ENCODE measurements at places on chromosomes 2 and 18.

GRCh38 chr2:195642027-195642678 lies 14.9 kb upstream of the SLC39A10 start:
- DNase-seq, result no peak

DNA sequence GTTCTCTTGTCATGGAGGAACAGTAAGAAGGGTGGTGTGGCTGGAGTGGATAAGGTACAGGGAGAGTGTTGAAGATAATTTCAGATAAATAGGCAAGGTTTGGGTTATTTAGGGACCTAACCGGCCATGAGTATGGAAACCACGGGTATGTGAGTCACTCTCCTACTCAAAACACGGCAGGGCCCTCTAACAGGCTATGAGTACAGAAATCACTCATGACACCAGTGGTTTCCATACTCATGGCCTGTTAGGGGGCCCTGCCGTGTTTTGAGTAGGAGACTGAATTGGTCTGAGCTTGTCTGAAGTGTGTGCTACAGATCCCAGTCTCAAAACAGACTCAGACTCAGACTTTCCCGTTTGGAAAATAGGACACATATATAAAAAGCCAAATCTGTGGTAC lies 428.4 kb upstream of the HNMT start:
- DNase-seq, result no peak

DNA sequence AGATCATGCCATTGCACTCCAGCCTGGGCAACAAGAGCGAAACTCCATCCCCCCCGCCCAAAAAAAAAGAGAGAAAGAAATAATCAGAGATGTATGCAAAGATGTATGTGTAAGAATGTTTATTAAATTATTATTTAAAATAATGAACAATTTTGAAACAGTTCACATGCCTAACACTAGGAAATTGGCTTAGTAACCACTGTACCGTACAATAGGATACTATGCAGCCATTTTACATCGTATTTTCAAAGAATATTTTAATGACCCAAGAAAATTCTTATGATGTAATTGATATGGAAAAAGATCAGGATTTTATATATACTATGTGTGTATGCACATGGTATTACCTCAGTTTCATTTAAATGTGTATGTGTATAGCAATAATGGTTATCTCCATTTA lies 190.5 kb downstream of the ZFP36L2 start:
- no peak for DNase-seq

- no peak for DNase-seq
Measured at GRCh38 chr2:231028889-231029288, 8.4 kb upstream of the C2orf72 start.

DNA sequence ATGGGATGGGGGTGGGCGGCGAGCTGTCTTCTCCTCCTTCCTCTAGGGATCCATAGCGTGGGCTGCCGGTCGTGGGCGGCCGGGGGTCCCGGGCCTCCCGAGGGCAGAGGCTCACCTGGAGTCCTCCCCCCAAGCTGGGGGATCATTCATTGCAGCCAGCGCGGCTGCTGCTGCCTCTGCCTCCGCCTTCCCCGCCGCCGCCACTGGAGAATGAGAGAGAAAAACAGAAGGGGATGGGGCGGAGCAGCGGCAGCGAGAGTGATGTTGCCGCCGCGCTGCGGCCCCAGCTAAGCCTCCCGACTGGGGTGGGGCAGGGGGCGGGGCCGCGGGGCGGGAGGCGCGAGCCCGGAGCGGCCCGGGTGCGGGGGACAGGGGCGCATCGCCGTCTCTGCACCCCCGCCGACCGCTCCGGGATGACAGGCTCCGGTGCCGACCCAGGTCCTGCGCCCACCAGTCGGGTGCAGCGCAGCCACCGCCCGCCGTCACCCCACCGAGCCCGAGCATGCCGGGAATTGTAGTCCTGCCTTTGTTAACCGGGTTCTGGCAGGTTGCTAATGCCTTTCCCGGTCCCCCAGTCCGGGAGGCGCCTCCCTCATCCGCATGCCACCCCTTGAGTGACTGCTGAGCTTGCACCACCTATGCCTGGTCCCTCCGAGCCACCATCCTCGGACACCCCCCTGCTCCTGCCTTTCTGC lies at the start of gene KIF3C:
Gene KIF3C, minus strand, starts transcription at position 225 of the 695 bp plus-strand sequence. CDS start 580 bp downstream, outside the sequence.
- DNase-seq, result peak; percentile 83

GRCh38 chr2:229089776-229090175 lies 181.3 kb downstream of the PID1 start:
- DNase-seq, result no peak

GRCh38 chr18:7766817-7767216 lies 199.7 kb downstream of the PTPRM start:
- no peak for DNase-seq

DNA sequence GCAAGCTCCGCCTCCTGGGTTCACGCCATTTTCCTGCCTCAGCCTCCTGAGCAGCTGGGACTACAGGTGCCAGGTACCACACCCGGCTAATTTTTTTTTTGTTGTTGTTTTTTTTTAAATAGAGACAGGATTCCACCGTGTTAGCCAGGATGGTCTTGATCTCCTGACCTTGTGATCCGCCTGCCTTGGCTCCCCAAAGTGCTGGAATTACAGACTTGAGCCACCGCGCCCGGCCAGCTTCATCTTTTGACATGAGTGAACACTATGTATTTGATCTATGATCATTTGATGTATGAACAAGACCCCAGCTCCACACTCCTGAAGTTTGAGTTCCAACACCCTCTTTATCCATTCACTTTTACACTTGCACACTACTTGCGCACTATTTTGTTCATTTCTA lies 43.4 kb upstream of the LPIN2 start:
- no peak for DNase-seq

- no peak for DNase-seq
Measured at GRCh38 chr18:55264108-55264507, 304.8 kb upstream of the CCDC68 start.

DNA sequence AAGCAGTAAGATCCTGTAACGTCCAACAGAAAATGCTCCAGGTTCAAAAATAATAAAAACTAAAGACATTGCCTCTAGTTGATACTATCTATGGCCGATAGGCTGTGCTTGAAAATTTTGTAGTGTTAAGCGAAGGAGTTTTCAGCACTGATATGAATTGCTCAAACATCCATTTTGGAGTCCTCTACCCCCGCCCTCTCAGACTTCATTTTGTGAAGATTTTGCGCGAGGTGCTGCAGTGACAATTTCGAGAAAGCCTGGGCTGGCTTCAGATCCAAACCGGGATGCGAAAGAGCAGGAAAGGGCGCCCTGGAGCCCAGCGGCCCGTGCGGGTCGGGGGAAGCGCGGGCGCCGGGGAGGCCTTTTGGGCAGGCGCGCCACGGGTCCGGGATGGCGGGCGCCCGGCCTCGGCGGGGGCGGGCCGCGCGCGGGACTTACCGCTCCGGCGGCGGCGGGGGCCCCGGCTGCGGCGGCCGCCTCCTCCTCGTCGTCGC lies 1.8 kb downstream of the SP3 start:
- no peak for DNase-seq

DNA sequence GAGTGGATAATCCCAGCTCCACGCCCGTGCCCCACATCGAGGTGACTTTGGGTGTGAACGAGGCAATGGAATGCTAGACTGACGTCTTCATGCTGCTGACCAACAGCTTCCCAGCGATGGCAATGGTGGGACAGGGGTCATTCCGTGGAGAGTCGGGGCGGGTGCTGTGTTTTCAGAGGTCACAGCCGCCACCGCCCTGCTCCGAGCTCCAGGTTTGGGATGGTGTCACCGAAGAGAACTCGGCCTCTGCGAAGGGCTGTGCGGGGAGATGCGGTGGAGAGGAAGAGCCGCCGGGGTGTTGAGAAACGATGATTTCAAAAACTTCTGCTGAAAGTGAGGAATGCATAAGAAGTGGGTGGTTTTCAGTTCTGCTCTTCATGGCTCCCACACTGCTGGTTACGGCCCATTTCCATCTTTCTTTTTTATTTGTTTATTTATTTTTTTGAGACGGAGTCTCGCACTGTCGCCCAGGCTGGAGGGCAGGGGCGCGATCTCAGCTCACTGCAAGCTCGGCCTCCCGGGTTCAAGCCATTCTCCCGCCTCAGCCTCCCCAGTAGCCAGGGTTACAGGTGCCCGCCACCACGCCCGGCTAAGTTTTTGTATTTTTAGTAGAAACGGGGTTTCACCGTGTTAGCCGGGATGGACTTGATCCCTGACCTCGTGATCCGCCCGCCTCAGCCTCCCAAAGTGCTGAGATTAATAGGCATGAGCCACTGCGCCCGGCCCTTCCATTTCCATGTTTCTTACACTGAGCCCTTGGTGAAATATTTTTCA lies 142.6 kb downstream of the RTP5 start:
- DNase-seq, result no peak

DNA sequence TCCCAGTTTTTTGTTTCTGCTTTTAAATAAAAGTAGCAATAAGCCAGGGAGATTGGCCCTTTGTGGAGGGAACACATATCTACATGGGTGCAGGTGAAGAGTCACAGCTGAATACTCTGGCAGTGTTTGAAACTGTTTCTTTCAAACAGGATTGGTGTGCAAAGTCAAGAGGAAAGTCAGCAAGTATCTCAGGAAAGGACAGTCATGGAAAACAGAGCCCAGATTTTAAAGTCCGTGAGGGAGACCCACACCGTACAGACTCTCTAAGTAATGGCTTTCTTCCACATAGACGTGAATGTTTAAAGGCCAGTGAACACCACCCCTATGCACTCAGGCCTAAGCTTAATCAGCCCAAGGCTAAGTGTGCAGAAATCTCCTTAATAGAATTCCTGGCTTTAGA lies 95.3 kb downstream of the GFPT1 start:
- DNase-seq, result no peak

GRCh38 chr2:189439342-189439741 lies 1.9 kb upstream of the WDR75 start:
- no peak for DNase-seq

GRCh38 chr2:45706033-45706432 lies 54.6 kb downstream of the PRKCE start:
- no peak for DNase-seq

- no peak for DNase-seq
Measured at GRCh38 chr2:79935771-79936657, 368.5 kb downstream of the LRRTM1 start.

GRCh38 chr18:54416436-54416835 lies 58.7 kb downstream of the C18orf54 start:
- no peak for DNase-seq

GRCh38 chr2:173865971-173866873 lies 99.0 kb downstream of the SP3 start:
- no peak for DNase-seq

DNA sequence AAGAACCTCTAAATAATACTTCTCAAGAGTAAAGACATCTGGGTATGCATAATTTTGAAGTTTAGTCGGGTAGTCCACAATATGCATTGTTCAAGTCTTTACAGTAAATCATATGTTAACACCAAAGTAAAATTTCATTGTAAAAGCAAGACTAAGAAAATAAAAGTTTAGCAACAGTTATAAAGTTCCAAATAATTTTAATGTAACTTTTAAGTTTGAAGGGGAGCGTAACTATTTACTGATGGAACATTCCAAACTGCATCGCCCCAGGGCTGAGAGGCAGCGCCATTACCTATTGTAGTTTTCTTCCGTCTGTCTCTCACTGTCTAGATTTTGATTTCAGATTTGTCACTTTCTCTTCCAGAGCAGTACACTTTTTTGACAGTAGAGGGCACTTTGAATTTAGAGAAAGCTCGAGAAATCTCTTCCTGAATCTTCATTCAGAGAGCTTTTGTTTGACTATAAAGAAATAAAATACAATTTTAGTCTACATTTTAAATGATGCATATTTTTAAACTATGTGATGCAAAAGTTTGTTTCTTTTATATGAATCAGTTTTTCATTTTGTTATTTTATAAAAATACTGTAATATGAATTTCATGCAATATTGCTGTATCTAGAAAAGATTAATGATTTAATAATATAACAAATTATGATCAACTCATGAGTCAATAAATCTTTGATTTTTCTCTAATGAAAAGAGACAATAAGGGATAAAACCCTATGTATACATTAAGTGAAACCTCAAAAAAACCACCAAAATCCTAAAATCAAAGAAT lies 389.8 kb downstream of the FIGN start:
- no peak for DNase-seq

- DNase-seq, result no peak
Measured at GRCh38 chr18:58322464-58322863, 278.4 kb downstream of the NEDD4L start.

DNA sequence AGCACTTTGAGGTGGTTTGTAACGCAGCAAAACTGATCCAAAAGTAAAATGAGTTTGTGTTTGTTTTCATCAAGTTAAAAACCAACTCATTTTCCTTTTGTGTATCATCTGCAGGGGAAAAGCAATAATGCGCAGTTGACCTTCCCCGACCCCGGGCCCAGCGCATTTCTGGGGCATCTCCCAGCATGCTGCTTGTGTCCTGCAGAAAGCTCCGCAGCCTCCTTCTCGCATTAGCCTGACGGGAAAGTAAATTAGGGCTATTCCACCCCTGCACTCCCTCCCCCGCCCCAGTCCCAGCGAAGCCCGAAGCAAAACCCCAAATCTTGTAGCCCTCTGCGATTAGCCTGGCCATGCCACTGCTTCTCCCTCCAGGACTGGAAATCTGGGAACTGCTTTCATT lies 82.0 kb upstream of the PPM1B start:
- no peak for DNase-seq

GRCh38 chr2:40016151-40016885 lies 237.3 kb upstream of the THUMPD2 start:
- DNase-seq, result no peak

DNA sequence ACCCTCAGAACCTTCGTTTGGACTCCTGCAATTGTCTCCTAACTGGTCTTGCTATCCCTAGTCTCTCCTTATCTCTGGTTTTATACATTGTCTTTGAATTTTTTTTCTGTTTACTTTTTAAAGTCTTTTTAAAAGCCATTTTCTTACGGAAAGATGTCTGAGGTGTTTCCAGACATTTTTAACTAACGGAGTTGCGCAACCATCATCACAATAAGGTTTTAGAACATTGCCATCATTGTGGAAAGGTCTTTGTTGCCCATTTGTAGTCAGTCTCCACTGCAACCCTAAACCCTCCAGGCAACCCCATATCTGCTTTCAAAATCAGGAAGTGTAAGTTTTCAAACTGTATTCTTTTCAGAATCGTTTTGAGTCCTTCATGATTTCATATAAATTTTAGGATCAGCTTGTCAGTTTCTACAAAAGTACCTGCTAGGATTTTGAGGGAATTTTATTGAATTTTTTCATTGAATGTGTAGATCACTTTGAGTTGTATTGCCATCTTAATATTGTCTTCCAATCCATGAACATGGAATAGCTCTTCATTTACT lies 46.3 kb downstream of the ANKRD12 start:
- DNase-seq, result no peak

GRCh38 chr2:197867624-197868023 lies 63.2 kb downstream of the PLCL1 start:
- no peak for DNase-seq

- no peak for DNase-seq
Measured at GRCh38 chr2:46268196-46268595, 29.0 kb upstream of the EPAS1 start.

Data from stimulated activated effector memory CD8-positive, alpha-beta T cell treated with anti-CD3 and anti-CD28 coated beads, Interleukin-12 subunit alpha, Interleukin-12 subunit beta, amount 100 ng/mL, for 72 hours (primary cell).